COLO829 (cell line): ENCODE measurements at places on chromosomes 6 and 20.

GRCh38 chr20:63140514-63141433 is 75.2 kb downstream of the YTHDF1 start:
- DNase-seq, result no peak

DNA sequence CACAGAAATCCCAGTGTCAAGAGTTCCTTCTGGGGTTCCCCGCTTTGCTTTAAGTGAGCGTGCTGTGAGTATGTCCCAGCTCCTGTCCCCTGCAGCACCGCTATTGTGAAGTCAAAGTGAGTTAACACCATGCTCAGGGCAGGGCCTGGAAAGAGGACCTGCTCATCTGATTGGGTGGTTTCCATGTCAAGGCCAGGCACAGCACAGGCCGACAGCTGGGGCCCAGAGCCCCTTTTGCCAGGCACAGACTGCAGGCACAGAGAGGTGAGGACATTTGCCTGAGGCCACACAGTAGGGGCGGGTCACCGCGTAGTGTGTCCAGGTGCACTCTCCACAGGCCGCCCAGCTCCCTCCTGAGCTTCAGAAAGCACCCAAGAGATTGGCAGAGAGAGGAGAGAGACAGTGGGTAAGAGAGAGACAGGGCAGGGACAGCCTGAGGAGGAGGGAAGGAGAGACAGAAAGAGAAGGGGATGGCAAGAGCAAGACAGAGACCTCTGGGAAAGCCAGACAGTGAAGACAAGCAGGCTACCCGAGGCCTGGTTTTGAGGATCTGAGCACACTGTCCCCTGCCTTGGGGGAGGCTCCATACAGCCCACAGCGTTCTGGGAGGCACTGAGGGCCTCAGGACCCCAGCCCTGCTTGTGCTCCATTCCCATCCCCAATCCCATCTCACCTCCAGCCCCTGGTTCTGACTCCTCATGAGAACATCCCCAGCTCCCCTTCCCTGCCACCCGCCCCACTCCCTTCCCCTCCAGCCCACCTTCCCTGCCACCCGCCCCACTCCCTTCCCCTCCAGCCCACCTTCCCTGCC is 6.5 kb upstream of the BPIFB1 start:
- no peak for DNase-seq

DNA sequence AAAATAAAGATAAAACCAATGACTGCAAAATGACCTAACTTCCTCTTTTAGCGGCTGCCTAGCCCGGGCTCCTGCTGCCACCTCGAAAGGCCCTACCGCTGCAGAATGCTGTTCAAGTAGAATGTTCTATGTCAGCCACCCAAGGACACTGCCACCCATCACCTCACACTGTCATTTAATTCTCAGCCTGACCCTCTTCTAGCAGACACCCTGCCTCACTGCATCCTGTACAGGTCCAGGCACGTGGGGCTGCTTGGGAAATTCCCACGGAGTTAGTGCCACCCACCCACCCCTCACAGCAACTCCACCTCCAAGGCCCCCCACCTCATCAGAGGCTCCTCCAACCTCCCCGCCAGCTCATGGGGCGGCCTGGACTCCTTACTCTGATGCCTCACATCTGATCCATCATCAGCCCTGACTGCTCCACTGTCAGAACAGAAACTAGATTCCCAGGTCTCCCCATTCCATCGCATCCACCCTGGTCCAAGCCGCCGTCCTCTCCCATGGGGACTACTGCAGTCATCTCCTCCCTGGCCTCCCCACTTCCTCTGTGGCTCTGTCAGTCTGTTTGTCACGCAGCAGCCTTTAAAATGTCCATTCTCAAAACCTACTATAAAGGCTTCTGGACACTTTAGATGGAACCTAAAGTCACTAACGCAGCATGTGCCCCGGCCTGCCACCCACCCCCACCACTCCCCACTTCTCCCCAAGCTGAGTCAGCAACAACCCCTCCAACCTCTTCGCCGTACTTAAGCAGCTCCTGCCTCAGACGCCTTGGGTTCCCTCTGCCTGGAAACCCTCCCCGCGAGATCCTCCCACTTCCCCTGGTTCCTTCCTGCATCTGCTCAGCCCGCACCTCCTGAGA is 17.0 kb downstream of the NFATC2 start:
- DNase-seq, result no peak

DNA sequence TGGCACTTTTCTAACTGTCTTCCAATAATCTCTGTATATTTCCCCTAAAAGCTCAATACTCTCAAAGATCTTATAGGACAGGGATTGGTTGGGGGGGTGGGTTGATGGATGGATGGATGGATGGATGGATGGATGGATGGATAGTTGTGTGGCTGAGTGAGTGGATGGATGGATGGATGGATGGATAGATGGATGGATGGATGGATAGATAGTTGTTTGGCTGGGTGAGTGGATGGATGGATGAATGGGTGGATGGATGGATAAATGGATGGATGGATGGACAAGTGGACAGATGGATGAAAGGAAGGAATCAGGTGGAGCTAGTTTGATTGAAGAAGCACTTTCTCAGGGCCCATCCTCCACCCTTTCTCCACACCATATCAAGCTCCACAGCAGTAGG is 388.8 kb downstream of the CDC5L start:
- DNase-seq, result no peak

GRCh38 chr20:5663396-5663795 is 86.8 kb upstream of the SHLD1 start:
- DNase-seq, result no peak

DNA sequence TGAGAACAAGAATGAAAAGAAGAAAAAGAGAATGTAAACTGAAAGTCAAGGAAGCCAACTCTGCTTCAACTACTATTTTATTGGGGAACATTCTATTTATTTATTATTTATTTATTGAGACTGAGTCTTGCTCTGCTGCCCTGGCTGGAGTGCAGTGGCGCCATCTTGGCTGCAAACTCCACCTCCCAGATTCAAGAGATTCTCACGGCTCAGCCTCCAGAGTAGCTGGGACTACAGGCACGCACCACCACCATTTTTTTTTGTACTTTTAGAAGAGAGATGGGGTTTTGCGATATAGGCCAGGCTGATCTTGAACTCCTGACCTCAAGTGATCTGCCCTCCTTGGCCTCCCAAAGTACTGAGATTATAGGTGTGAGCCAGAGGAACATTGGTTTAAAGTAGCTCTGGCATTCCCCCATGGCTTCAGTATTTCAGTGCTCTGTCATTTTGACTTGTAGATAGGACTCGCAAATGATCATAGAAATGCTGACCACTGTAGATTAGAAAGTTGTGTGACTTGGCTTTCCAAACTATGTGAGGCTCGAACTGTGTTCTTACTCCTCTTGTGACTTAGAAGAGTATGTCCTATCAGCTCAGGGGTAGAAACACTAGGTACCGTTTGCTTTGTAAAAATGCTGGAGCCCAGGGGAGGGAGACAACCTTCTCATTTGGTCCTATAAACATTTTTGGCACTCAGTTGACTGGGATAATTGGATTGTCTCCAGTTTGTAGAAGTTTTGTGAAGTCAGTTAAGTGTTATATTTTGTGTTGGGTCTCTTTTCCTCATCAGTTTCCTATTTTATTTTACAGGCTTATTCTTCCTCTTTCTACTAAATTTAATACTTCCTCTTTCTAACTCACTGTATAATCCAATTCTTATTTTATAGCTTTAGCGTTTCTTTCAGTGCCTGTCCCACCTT is 544.9 kb upstream of the CITED2 start:
- DNase-seq, result no peak

- no peak for DNase-seq
These were observed 678.1 kb downstream of the KIF16B start for GRCh38 chr20:15895126-15895525.
